Stimulated activated CD4-positive, alpha-beta T cell treated with anti-CD3 and anti-CD28 coated beads, Interleukin-12 subunit alpha, Interleukin-12 subunit beta, amount 100 ng/mL, for 4 hours (primary cell): ENCODE measurements at places on chromosomes 7 and 10.

DNA sequence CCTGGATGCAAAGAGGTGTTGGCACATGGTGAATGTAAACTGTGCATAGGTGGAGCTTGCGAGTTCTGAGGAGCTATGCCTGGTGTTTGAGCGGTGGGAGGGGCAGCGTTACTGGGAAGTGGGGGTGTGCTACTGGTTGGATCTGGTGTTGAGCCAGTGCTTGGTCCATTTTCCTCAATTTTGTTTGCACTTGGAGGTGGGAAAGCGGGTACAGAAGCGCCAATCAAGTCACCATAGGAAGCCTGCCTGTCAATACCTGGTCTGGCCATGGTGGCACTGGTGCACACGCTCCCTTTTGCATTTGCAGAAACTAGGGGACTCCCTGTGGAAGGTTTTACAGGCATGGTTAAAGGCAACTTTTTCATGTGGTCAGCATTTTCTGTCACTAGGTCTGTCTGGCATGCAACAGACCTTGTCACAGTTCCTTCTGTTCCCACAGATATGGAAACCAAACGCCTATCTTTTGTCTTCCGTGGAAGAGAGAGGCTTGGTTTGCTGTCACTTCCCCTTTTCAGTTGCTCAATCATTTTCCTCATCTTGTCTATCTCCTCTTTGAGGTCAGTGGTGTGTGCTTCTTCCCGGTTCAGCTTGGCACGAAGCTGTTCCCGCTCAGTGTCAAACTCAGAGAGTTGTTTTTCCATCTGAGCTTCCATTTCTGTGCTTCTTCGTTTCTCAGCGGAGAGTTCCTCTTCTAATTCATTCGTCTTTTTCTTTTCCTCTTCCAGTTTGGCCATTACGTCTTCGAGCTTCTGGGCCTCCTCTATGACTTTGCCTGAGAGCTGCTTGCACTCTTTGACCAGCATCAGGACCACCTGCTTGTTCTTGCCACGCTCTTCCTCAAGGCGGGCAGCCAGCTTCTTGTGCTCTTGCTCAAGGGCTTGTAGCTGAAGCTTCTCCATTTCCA, 81.1 kb downstream of the CTTNBP2 start:
- no peak for DNase-seq

- no peak for DNase-seq
These were observed 75.9 kb downstream of the HIPK2 start for GRCh38 chr7:139701908-139702307.

- DNase-seq: no peak
These were observed 26.6 kb downstream of the HKDC1 start for GRCh38 chr10:69246581-69247312.

- DNase-seq: no peak
These were observed 2.8 kb downstream of the CALHM3 start for GRCh38 chr10:103476046-103476768.

GRCh38 chr10:85578860-85579259, 787.7 kb downstream of the GRID1 start:
- no peak for DNase-seq

GRCh38 chr10:69344591-69345252, 66.4 kb downstream of the HK1 start:
- DNase-seq: no peak

GRCh38 chr7:142813226-142813625, 41.6 kb upstream of the EPHB6 start:
- DNase-seq: no peak

DNA sequence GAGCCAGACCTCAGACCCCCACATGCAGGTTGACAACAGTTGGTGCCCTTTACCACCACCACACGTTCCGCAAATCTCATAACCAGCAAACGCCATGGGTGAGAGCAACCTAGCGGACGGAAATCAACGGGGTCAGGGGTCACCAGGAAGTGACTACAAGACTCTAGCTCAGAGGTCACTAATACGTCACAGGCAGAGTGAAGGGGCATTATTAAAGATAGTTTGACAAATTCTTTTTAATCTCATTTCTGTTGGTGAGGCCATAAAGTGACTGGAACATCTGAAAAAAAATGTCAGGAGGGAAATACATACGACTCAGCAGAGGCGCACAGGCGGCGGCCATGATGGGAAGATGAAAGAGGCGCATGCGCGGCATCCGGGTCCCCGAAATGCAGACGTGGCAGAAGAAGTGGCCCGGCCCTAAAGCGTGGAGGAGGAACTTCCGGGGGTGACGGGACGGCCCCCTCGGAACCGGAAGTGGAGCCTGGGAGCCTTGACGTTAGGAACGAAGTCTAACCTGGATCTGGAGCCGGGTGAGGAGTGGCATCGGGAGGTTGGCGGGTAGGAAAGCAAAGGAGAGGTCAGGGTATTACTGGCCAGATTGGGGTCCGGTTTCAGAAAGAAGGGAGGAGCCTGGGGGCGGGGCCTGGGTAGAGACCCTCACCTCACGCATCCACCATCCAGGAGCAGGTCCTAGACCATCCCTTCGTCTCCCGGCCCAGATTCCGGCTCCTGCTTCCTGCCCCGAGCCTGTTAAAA, at the start of gene SEC24C:
Gene SEC24C (plus strand): TSS at position 468 of the 759 bp plus-strand sequence. CDS start 2,461 bp downstream, outside the sequence.
- DNase-seq: peak; percentile 91

GRCh38 chr10:28910956-28911355, 233.6 kb downstream of the BAMBI start:
- no peak for DNase-seq
